ENCODE measurements at places on chromosomes 12 and 14.

- no peak overlapping the region for H3K4me3 ChIP-seq
- no peak overlapping the region for H3K27ac ChIP-seq
- H3K36me3 ChIP-seq, result no peaks in the 10 kb centered on the region
- no peaks in the 10 kb centered on the region for H3K27me3 ChIP-seq
Observed at GRCh38 chr12:24206621-24207020, 257.2 kb upstream of the SOX5 start.

GRCh38 chr12:9792961-9793617 lies 32.4 kb upstream of the CD69 start:
- H3K27me3 ChIP-seq, result no peaks in the 10 kb centered on the region
- H3K27ac ChIP-seq, result no peak overlapping the region
- no peak overlapping the region for H3K4me3 ChIP-seq
- H3K36me3 ChIP-seq, result no peaks in the 10 kb centered on the region
- DNase-seq, result no peak
- H3K4me1 ChIP-seq, result peaks cover 8% of the 10 kb centered on the region

DNA sequence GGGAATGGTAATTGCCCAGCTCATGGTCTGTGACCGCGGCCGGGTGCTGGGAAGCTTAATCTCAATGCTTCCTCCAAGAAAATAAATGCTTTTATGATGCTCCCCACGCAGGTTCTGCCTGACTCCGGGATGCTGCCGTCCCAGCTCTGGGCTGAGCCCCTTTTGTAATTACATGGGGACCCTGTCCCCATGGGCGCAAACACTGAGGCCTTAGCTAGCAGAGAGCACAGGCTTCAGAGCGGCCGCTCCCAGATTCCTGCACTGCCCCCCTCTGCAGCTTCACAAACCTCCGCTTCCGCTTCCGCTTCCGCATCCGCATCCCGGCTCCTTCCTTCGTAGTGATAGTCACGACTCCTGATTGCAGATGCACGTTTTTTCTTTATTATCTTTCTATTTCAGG lies 129.5 kb downstream of the KIF26A start:
- no peaks in the 10 kb centered on the region for H3K27me3 ChIP-seq
- H3K27ac ChIP-seq, result no peak overlapping the region
- DNase-seq, result peak; percentile 52
- no peaks in the 10 kb centered on the region for H3K4me1 ChIP-seq
- no peak overlapping the region for H3K4me3 ChIP-seq
- no peaks in the 10 kb centered on the region for H3K36me3 ChIP-seq

GRCh38 chr14:29893989-29894388 lies 33.7 kb downstream of the PRKD1 start:
- DNase-seq, result no peak
- H3K27me3 ChIP-seq, result no peaks in the 10 kb centered on the region
- no peak overlapping the region for H3K27ac ChIP-seq
- H3K4me1 ChIP-seq, result no peaks in the 10 kb centered on the region
- H3K36me3 ChIP-seq, result no peaks in the 10 kb centered on the region

GRCh38 chr14:87231336-87232026 lies 761.5 kb downstream of the GALC start:
- no peak overlapping the region for H3K4me3 ChIP-seq
- no peaks in the 10 kb centered on the region for H3K27me3 ChIP-seq
- H3K36me3 ChIP-seq, result no peaks in the 10 kb centered on the region
- DNase-seq, result no peak

- no peak for DNase-seq
- H3K27ac ChIP-seq, result no peak overlapping the region
- H3K27me3 ChIP-seq, result peaks cover 8% of the 10 kb centered on the region
- H3K4me3 ChIP-seq, result no peak overlapping the region
- H3K4me1 ChIP-seq, result no peaks in the 10 kb centered on the region
Observed at GRCh38 chr12:5901416-5901815, 43.6 kb downstream of the ANO2 start.

GRCh38 chr12:57190821-57191220 lies 25.8 kb upstream of the NXPH4 start:
- H3K4me1 ChIP-seq, result no peaks in the 10 kb centered on the region
- no peak for DNase-seq
- no peak overlapping the region for H3K4me3 ChIP-seq
- no peaks in the 10 kb centered on the region for H3K27me3 ChIP-seq

DNA sequence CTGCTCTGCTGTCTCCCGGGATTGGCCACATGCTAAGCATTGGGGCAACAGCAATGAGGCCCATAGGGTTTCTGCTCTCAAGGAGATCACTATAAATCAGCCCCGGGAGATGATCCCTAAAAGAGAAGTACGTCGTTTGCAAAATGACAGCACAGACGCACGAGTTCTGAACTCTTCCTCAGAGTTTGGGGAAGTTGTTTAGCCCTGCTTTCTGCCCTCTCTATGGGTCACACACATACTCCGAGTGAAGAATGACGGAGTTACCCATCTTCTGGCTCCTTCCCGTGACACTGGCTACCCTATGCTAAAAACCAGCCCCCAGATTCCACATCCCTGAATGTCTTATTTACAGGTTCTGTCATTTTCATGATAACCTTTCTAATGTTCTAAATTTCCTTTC lies 258.0 kb upstream of the PLEKHG7 start:
- H3K36me3 ChIP-seq, result no peaks in the 10 kb centered on the region
- H3K27ac ChIP-seq, result peak overlapping the region; percentile 21
- no peaks in the 10 kb centered on the region for H3K4me1 ChIP-seq
- no peaks in the 10 kb centered on the region for H3K27me3 ChIP-seq
- no peak overlapping the region for H3K4me3 ChIP-seq

DNA sequence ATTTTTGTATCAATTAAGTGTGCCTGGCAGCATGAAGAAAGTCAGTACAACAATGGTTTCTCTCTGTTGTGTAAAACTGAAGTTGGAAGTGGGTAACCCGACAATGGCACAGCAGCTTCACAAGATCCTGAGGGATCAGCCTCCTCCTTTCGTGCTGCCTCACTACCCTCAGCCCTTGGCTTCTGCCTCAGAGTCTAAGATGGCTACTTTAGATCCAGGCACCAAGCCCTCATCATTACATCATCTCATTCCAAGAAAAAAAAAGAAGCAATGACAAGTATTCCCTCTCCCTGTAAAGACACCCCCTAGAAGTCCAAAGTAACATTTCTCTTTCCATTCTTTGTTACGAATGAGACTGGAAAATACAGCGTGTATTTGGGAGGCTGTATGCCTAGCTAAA lies 92.6 kb downstream of the DNAI7 start:
- H3K36me3 ChIP-seq, result peaks cover 13% of the 10 kb centered on the region
- no peak overlapping the region for H3K27ac ChIP-seq
- no peak for DNase-seq
- no peaks in the 10 kb centered on the region for H3K4me1 ChIP-seq

GRCh38 chr12:112820796-112821195 lies 29.2 kb downstream of the RPH3A start:
- H3K36me3 ChIP-seq, result no peaks in the 10 kb centered on the region
- H3K27ac ChIP-seq, result no peak overlapping the region
- no peaks in the 10 kb centered on the region for H3K4me1 ChIP-seq
- peaks cover 3% of the 10 kb centered on the region for H3K27me3 ChIP-seq
- no peak for DNase-seq

DNA sequence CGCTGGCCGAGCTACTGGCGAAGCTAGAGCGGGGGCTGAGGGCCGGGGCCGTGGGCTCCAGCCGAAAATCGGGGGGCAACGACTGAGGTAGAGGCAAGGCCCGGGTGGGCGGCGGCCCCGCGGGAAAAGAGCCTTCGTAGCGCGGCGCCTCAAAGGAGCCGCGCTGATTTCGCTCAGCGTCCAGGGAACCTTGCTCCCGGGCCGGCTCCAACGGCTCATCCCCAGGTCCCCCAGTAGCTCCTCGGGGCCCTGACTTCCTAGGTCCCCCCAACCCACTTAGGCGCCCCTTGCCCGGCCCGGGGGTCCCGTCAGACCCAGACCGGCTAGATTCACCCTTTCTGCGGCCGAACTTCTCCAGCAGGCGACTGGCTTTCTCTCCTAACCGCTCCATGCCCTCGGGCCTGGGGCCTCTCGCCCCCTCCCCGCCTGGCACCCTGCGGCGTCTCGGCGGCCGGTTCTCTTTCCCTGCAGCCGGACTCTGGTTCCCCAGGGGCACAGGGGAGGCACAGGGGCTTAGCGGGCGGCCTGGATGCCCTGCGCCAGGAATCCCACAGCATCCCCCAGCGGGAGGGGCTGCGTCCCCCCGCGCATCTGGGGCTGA lies 375 bp downstream of the AJUBA start:
- DNase-seq, result peak; percentile 69
- H3K27ac ChIP-seq, result peak overlapping the region; percentile 78
- no peaks in the 10 kb centered on the region for H3K36me3 ChIP-seq
- H3K4me3 ChIP-seq, result peak overlapping the region; percentile 83
- H3K27me3 ChIP-seq, result peaks cover 9% of the 10 kb centered on the region

GRCh38 chr12:101876322-101876860 lies 989 bp upstream of the DRAM1 start:
- peaks cover 11% of the 10 kb centered on the region for H3K4me1 ChIP-seq
- H3K36me3 ChIP-seq, result no peaks in the 10 kb centered on the region
- H3K27ac ChIP-seq, result peak overlapping the region; percentile 98

- peaks cover 13% of the 10 kb centered on the region for H3K4me1 ChIP-seq
- no peaks in the 10 kb centered on the region for H3K36me3 ChIP-seq
- H3K27ac ChIP-seq, result no peak overlapping the region
- no peaks in the 10 kb centered on the region for H3K27me3 ChIP-seq
- DNase-seq, result no peak
- no peak overlapping the region for H3K4me3 ChIP-seq
Observed at GRCh38 chr12:102483466-102483865, 3.1 kb upstream of the IGF1 start.

- no peaks in the 10 kb centered on the region for H3K27me3 ChIP-seq
- H3K4me3 ChIP-seq, result no peak overlapping the region
- H3K36me3 ChIP-seq, result no peaks in the 10 kb centered on the region
- no peak for DNase-seq
Observed at GRCh38 chr12:78004249-78005093, 173.8 kb downstream of the NAV3 start.

DNA sequence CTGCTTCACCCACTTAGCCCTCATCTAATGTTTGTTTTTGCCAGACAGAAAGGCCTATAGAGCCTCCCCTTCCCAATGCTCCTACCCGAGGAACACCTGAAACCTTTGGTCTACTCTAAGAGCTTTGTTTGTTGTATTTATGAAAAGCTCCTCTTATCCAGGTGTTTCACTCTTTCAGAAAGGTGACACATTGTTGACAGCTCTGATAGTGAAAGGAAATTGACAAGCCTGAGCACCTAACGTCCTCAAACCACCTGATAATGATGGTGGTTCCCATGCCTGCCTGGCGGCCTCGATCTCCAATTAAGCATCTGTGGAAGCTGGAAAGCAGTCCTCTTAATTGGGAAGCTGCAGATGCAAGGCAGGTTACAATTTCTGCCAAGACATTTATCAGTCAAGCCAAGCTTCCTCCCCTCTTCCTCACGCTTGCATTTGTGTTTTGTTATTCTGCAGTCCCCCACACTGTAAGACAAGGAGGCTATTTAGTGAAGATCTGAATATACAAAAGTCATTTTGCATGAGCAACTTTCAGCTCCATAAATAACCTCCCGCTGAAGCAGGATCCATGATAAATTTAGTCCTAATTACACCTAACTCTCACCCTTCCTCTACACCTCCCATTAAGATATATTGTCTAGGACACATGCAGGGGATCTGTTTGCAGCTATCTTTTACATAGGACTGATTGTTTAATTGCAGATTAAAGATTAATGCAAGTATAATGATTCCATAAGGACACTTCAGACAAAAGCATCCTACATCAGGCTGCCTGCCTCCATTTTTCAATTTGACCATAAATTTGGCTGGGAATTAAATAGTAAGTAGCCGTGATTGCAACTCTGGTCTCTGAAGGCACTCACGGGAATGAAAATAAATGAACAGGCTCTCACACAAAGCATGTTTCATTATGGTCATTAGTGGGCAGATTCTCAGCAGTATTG lies 288.6 kb downstream of the PDZRN4 start:
- H3K27me3 ChIP-seq, result no peaks in the 10 kb centered on the region
- H3K36me3 ChIP-seq, result no peaks in the 10 kb centered on the region
- no peak overlapping the region for H3K27ac ChIP-seq
- no peak for DNase-seq

GRCh38 chr12:117318591-117318990 lies 42.8 kb downstream of the NOS1 start:
- no peak overlapping the region for H3K4me3 ChIP-seq
- H3K27me3 ChIP-seq, result no peaks in the 10 kb centered on the region
- peak; percentile 25 for DNase-seq

DNA sequence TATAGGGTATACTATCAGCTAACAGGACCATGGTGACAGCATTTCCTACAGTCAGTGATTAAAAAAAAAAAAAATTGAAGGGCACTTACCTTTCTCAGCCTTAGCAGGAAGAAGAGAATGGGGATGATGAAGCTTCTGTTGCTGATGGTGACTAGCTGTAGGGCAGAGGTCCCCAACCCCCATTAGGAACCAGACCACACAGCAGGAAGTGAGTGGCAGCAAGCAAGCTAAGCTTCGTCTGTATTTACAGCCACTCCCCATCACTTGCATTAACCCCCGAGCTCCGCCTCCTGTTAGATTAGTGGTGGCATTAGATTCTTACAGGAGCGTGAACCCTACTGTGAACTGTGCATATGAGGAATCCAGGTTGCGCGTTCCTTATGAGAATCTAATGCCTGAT lies 91.3 kb upstream of the USP44 start:
- H3K4me1 ChIP-seq, result no peaks in the 10 kb centered on the region
- no peak overlapping the region for H3K27ac ChIP-seq
- H3K4me3 ChIP-seq, result no peak overlapping the region
- H3K27me3 ChIP-seq, result no peaks in the 10 kb centered on the region

- peaks cover 19% of the 10 kb centered on the region for H3K27me3 ChIP-seq
- no peaks in the 10 kb centered on the region for H3K4me1 ChIP-seq
- no peak overlapping the region for H3K27ac ChIP-seq
- H3K4me3 ChIP-seq, result no peak overlapping the region
- DNase-seq, result no peak
Observed at GRCh38 chr14:99118046-99118721, 153.8 kb downstream of the BCL11B start.

GRCh38 chr12:12561371-12562015 lies 1.2 kb downstream of the DUSP16 start:
- peaks cover 10% of the 10 kb centered on the region for H3K4me1 ChIP-seq
- no peaks in the 10 kb centered on the region for H3K27me3 ChIP-seq
- no peaks in the 10 kb centered on the region for H3K36me3 ChIP-seq
- H3K4me3 ChIP-seq, result peak overlapping the region; percentile 79

GRCh38 chr12:104303538-104304151 lies at the start of gene EID3:
EID3 (plus strand) TSS chr12:104303739; CDS start chr12:104303935, 196 bp downstream.
- peak; percentile 94 for DNase-seq
- peaks cover 27% of the 10 kb centered on the region for H3K36me3 ChIP-seq
- peaks cover 68% of the 10 kb centered on the region for H3K4me1 ChIP-seq
- H3K27me3 ChIP-seq, result no peaks in the 10 kb centered on the region
- H3K27ac ChIP-seq, result peak within 1 kb of the TSS; percentile 74

GRCh38 chr12:14905269-14906004 lies 19.8 kb upstream of the MGP start:
- DNase-seq, result no peak
- H3K36me3 ChIP-seq, result no peaks in the 10 kb centered on the region
- H3K4me3 ChIP-seq, result no peak overlapping the region
- peaks cover 26% of the 10 kb centered on the region for H3K4me1 ChIP-seq
- H3K27me3 ChIP-seq, result no peaks in the 10 kb centered on the region

- H3K4me3 ChIP-seq, result no peak overlapping the region
- no peaks in the 10 kb centered on the region for H3K27me3 ChIP-seq
- H3K4me1 ChIP-seq, result no peaks in the 10 kb centered on the region
- no peaks in the 10 kb centered on the region for H3K36me3 ChIP-seq
Observed at GRCh38 chr12:1481326-1481725, 113.1 kb downstream of the FBXL14 start.

Data from upper lobe of right lung (tissue), 1 donor.